ENCODE measurements at places on chromosomes 16 and 17.

DNA sequence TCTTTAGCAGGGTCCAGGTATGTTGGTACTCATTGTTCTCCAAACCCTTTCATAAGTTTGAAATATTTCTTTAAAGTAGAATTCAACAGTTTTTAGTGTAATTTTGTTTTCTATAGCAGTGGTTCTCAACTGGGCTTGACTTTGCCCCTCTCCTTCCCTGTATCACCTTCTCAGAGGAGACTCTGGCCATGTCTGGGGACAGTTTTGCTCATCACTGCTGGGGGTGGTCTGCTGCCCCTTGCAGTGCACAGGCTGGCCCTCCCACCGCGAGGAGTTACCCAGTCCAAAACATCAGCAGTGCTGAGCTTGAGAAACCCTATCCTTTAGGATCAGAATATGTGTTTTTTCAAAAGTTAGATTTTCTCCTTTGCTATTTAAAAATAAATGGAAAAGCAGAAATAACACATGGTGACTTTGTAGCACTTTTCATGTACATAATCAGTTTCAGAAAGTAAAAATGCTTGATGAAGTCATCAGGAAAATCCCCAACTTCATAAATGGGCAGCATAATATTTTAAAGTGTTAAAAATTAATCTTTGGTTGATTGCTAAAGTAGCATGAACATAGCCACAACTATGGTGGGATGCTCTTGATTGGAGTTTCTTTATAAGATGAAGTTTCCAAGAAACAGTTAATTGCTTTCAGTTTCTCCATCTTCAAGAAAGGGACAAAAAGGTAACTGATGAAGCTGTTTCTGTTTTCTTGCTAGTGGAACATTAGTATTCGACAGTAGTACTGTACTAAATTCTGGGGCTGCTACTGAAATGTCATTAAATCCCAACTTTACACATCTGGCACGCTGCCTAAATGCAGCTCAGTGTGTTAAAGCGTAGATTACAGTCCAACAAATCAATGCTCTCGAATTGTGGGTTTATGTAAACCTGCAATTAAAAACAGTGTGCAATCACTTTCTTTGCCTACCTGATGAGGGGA, 70.3 kb downstream of the NETO2 start:
- H3K4me3 ChIP-seq: no peak overlapping the region
- no peaks in the 10 kb centered on the region for H3K27me3 ChIP-seq
- H3K36me3 ChIP-seq: no peaks in the 10 kb centered on the region

DNA sequence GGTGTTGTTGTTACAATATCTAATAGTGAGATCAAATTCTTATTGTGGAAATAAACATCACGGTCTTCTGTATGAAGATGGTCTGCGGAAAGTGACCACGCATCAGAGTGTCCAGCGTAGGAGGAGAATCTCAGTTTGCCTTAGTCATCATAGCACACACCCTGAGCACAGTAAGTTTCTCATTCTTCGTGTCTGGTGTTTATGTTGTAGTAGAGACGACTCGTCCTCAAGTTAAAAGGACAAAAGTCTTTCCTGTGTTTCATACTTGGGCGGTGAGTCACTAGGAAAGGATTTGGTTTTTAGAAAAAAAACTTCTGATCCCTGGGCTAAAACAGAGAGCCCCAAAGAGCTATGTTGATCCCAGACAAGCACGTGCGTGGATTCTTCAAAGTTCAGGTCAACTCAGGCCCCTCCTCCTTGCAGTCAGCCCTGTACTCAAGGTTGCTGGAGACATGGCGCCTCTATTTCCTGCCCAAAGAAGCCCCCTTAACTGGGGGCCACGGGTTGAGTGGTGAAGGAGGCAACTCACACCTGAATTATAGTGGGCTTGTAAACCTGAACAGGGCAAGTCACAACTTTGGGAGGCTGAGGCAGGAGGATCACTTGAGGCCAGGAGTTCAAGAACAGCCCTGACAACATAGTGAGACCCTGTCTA, 170.4 kb downstream of the ZFHX3 start:
- DNase-seq: peak; percentile 54
- H3K36me3 ChIP-seq: no peaks in the 10 kb centered on the region
- peak overlapping the region; percentile 6 for H3K27ac ChIP-seq
- H3K27me3 ChIP-seq: no peaks in the 10 kb centered on the region
- peaks cover 10% of the 10 kb centered on the region for H3K4me1 ChIP-seq

- H3K4me1 ChIP-seq: no peaks in the 10 kb centered on the region
- no peaks in the 10 kb centered on the region for H3K36me3 ChIP-seq
- no peak for DNase-seq
- no peak overlapping the region for H3K4me3 ChIP-seq
- no peaks in the 10 kb centered on the region for H3K27me3 ChIP-seq
- H3K27ac ChIP-seq: no peak overlapping the region
Observed at GRCh38 chr17:17603895-17604225, 12.4 kb upstream of the PEMT start.

- no peaks in the 10 kb centered on the region for H3K36me3 ChIP-seq
- H3K27ac ChIP-seq: no peak overlapping the region
- no peak overlapping the region for H3K4me3 ChIP-seq
- H3K27me3 ChIP-seq: no peaks in the 10 kb centered on the region
- DNase-seq: no peak
Observed at GRCh38 chr17:39045948-39046679, 78.9 kb upstream of the FBXO47 start.

- H3K36me3 ChIP-seq: no peaks in the 10 kb centered on the region
- no peak for DNase-seq
- H3K4me3 ChIP-seq: no peak overlapping the region
- H3K27me3 ChIP-seq: peaks cover 75% of the 10 kb centered on the region
- H3K4me1 ChIP-seq: no peaks in the 10 kb centered on the region
Observed at GRCh38 chr17:79529661-79530081, 81.2 kb downstream of the RBFOX3 start.

GRCh38 chr16:87702325-87702811, 63.4 kb downstream of the KLHDC4 start:
- H3K27ac ChIP-seq: no peak overlapping the region
- H3K4me3 ChIP-seq: no peak overlapping the region
- H3K4me1 ChIP-seq: peaks cover 4% of the 10 kb centered on the region
- no peaks in the 10 kb centered on the region for H3K27me3 ChIP-seq

DNA sequence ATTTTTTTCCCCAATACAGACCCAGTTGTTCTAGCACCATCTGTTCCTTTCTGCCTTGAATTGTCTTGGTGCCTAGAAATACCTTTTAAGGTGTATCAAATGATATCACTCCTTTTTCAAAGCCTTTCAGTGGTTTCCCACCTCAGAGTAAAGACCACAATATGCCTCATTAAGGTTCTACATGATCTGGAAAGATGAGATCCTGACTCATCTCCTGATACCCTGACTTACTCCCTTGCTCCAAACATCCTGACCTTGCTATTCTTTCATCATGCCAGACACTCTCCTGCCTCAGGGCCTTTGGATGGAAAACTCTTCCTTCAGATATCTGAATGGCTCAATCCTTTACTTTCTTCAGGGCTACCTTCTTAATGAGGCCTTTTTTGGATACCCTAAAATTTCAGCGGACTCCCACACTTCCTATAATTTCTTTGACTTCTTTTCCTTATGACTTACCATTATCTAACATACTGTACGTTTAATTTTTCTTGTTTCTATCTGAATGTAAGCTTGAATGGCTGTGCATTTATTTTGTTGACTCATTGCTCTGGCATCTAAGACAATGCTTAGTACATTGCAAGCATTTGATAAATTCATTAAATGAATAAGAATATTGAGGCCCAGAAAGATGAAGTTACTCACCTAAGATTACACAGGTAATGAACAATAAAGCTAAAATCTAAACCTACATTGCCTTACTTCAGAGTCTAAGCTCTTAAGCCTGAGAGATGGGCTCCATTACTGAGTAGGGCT, 19.2 kb downstream of the FLOT2 start:
- no peaks in the 10 kb centered on the region for H3K27me3 ChIP-seq
- peaks cover 11% of the 10 kb centered on the region for H3K36me3 ChIP-seq
- no peak overlapping the region for H3K27ac ChIP-seq
- H3K4me1 ChIP-seq: no peaks in the 10 kb centered on the region

DNA sequence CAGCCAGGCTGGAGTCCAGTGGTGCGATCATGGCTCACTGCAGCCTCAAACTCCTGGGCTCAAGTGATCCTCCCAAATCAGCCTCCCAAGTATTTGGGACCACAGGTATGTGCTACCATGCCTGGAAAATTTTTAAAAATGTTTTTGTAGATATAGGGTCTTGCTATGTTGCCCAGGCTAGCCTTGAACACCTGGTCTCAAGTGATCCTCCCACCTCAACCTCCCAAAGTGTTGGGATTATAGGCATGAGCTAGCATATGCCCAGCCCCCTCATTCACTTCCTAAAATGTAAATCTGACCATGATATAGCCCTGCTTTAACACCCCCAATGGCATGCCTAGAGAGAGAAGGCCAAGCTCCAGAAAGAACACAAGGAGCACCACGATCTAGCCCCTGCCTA, 98.6 kb downstream of the NDE1 start:
- H3K4me3 ChIP-seq: no peak overlapping the region
- peaks cover 3% of the 10 kb centered on the region for H3K4me1 ChIP-seq
- H3K27ac ChIP-seq: no peak overlapping the region
- H3K36me3 ChIP-seq: no peaks in the 10 kb centered on the region
- no peak for DNase-seq

DNA sequence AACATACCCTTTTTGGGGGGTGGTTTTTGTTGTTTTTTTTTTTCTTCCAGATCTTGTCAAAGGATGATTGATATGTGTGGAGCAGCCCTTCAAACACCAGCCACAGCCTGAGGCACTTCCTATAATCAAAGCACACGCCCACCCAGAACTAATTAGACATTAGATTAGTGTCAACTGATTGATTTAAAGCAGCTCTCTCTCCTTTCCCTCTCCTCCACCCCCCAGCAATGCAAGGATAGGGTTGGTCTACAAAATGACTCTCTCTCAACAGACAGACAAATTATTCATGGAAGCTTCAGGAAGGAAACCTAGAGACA, 250.3 kb upstream of the SOX9 start:
- no peaks in the 10 kb centered on the region for H3K36me3 ChIP-seq
- H3K27ac ChIP-seq: no peak overlapping the region
- H3K4me1 ChIP-seq: no peaks in the 10 kb centered on the region
- DNase-seq: no peak
- no peaks in the 10 kb centered on the region for H3K27me3 ChIP-seq
- H3K4me3 ChIP-seq: no peak overlapping the region

DNA sequence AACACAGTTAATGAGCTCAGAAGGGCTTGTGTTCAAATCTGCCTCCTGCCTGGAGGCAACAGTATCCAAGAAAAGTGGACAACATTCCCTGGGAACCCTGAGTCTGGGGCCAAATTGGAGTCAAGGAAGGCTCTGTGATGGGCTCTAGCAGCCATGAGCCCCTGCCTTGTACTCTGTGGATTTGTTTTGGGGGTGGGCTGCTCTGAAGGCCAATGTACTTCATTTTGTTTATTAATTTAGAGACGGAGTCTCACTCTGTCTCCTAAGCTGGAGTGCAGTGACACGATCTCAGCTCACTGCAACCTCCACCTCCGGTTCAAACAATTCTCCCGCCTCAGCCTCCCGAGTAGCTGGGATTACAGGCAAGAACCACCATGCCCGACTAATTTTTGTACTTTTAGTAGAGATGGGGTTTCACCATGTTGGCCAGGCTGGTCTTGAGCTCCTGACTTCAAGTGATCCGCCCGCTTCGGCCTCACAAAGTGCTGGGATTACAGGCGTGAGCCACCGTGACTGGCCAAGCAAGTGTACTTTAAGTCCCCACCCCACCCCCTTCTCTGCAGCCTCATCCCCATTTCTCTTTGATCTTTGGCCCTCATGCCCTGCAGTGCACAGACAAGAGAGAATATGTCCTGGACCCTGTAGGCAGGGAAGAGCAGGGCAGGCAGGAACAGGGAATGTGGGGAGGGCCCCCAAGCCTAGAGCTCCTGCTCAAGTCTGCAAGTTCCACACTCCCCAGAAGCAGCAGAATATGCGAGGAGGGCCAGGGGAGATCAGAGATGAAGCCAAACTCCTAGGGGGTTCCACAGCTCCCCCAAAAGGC, 2.7 kb upstream of the GIP start:
- no peaks in the 10 kb centered on the region for H3K36me3 ChIP-seq
- H3K27ac ChIP-seq: no peak overlapping the region
- no peaks in the 10 kb centered on the region for H3K4me1 ChIP-seq

- no peak overlapping the region for H3K27ac ChIP-seq
- no peaks in the 10 kb centered on the region for H3K27me3 ChIP-seq
- no peaks in the 10 kb centered on the region for H3K4me1 ChIP-seq
- DNase-seq: no peak
- no peaks in the 10 kb centered on the region for H3K36me3 ChIP-seq
- H3K4me3 ChIP-seq: no peak overlapping the region
Observed at GRCh38 chr16:76885776-76886537, 305.0 kb upstream of the MON1B start.

- no peaks in the 10 kb centered on the region for H3K36me3 ChIP-seq
- H3K27me3 ChIP-seq: no peaks in the 10 kb centered on the region
- H3K4me3 ChIP-seq: no peak overlapping the region
Observed at GRCh38 chr16:50389900-50390299, 21.1 kb upstream of the BRD7 start.

- H3K4me1 ChIP-seq: peaks cover 6% of the 10 kb centered on the region
- no peak for DNase-seq
- H3K4me3 ChIP-seq: no peak overlapping the region
- H3K27ac ChIP-seq: no peak overlapping the region
- H3K27me3 ChIP-seq: no peaks in the 10 kb centered on the region
- no peaks in the 10 kb centered on the region for H3K36me3 ChIP-seq
Observed at GRCh38 chr17:66443606-66444005, 141.2 kb downstream of the PRKCA start.

GRCh38 chr17:54235571-54235970, 412.8 kb downstream of the KIF2B start:
- no peak for DNase-seq
- no peak overlapping the region for H3K27ac ChIP-seq
- no peak overlapping the region for H3K4me3 ChIP-seq
- no peaks in the 10 kb centered on the region for H3K4me1 ChIP-seq
- no peaks in the 10 kb centered on the region for H3K27me3 ChIP-seq

DNA sequence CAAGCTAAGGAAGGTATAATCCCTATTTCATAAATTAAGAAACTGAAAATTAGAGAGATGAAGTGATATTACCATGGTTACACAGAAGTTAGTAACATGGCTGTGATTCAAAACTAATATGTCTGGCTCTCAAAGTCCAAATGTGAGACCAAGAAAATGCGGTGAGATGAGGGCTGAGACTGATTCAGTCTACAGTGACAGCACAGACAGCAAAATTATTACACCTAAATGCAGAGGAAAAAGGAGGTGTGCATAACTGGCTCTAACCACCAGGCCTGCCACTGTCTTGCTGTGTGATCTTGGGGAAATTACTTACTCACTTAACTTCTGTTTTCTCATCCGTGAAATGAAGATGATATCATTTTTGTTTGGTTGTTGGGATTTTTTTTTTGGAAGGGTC, 270.0 kb upstream of the SOX9 start:
- no peaks in the 10 kb centered on the region for H3K36me3 ChIP-seq
- no peaks in the 10 kb centered on the region for H3K4me1 ChIP-seq
- no peaks in the 10 kb centered on the region for H3K27me3 ChIP-seq
- H3K4me3 ChIP-seq: no peak overlapping the region

GRCh38 chr16:66928702-66929388, 3.5 kb upstream of the RRAD start:
- peaks cover 25% of the 10 kb centered on the region for H3K4me1 ChIP-seq
- H3K4me3 ChIP-seq: no peak overlapping the region
- no peak overlapping the region for H3K27ac ChIP-seq
- DNase-seq: peak; percentile 66

GRCh38 chr17:81706232-81706611, 3.1 kb downstream of the MRPL12 start:
- H3K4me1 ChIP-seq: peaks cover 42% of the 10 kb centered on the region
- H3K27me3 ChIP-seq: no peaks in the 10 kb centered on the region
- peaks cover 52% of the 10 kb centered on the region for H3K36me3 ChIP-seq
- H3K27ac ChIP-seq: no peak overlapping the region
- no peak for DNase-seq
- H3K4me3 ChIP-seq: no peak overlapping the region
